Activated CD4-positive, alpha-beta T cell treated with anti-CD3 and anti-CD28 coated beads for 36 hours (primary cell): ENCODE measurements at places on chromosomes 2 and 18. TPM values are rescaled to one million over a fixed set of nuclear protein-coding genes. Genes with fewer than 3 reads are reported as not detected.

The ALK gene
- total RNA-seq: not detected

The REG1B gene
- total RNA-seq: not detected

The CCDC121 gene
- 0.11 TPM for total RNA-seq

The ESPNL gene
- 0.21 TPM for total RNA-seq

The MC2R gene
- not detected for total RNA-seq

The MRPL44 gene
- total RNA-seq: 39.7 TPM

The LCT gene
- total RNA-seq: 0.16 TPM

The MYO7B gene
- 1.5 TPM for total RNA-seq

The ABCG5 gene
- total RNA-seq: not detected

The C2orf15 gene
- 1.1 TPM for total RNA-seq

- DNase-seq: no peak
Observed at GRCh38 chr2:33059471-33060156, 112.9 kb downstream of the LTBP1 start.

DNA sequence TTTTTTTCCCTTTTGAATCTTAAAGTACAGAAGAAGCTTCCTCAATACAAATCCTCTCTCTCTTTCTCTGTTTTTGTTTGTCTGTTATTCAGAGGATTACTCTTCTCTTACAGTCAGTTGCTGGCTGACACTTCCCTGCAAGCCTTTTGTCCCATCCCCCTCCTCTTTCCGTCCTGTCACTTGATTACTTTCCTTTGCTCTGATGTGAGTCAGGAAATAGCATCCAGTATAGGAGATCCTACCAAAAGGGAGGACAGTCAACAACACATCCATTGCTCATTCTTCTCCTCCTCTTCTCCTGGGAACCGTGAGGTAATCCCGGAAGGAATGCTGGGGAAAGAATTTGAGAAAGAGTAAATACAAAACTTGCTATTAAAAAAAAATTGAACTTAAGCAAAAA, 79.3 kb upstream of the SCN7A start:
- no peak for DNase-seq

GRCh38 chr2:60353863-60354262, 199.6 kb downstream of the BCL11A start:
- DNase-seq: no peak

- DNase-seq: no peak
Observed at GRCh38 chr2:232324778-232325177, 53.8 kb upstream of the ALPP start.

GRCh38 chr2:28394331-28394877, 1.7 kb downstream of the FOSL2 start:
- peak; percentile 45 for DNase-seq

DNA sequence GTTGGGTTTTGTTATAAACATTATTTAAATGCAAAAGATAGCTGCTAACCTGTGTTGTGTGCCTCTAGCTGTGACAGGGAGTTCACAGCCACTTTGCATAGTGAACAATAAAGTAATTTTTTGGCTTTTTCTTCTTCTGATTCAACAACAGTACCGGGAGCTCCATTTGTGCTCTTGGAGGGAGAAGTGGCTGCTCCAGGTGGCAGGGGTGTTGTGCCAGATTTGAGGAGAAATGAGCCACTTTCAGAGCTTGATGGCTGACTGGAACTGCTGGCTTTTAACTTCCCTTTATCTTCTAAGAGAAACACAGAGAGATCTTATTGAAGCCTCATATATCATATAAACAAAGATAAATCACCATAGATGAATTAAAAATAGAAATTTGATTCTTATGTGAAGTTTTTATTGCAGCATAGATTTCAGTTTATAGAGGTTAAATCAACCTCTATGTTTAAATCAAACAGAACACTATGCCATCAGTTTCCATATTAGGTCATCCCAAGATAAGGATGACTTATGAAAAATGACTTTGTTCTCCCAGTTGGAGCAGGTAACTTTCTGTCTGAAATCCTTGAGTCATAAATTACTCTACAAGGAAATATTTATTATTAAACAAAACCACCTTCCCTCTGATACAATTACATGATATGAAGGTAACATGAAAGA, 182.0 kb upstream of the SESTD1 start:
- DNase-seq: no peak

GRCh38 chr18:51053814-51054213, 23.8 kb downstream of the SMAD4 start:
- DNase-seq: no peak

- DNase-seq: no peak
Observed at GRCh38 chr2:12730265-12730664, 13.5 kb downstream of the TRIB2 start.

DNA sequence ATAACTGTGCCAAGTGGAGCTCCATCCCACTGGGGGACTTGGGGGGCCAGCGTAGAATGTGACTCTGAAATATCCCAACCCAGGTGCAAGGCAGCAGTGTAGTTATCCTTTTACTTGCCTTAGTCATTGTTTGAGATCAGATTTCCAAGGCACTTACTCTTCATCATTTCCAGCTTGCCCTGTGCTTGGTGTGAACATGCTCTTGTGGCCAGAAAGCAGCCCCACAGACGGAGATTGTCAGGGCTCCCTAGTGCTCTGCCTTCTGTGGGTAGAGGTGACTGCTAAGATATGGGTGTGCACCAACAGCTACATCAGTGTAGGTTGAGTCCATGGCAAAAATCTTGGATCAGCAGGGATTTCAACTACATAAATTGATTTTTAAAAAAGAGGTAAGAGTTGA, 2010.0 kb upstream of the PIK3C3 start:
- DNase-seq: no peak

- DNase-seq: no peak
Observed at GRCh38 chr2:126674075-126674744, 18.3 kb downstream of the GYPC start.

DNA sequence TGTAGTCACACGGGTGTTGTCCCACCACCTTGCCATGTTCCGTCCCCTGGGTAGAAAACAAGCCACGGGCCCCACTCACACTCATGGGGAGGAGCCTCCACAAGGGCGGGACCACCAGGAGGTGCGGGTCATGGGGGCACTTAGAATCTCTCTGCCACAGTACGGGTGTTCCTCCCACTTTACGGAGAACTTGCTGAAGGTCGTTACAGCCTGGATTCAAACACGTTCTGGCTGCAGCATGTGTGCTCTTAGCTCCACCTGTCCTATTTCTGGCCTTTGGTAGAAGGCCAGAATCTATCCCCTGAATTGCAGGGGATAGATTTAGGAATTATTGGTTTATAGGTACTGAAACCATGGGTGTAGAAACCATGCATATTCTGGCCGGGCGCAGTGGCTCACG, 14.9 kb upstream of the CEP192 start:
- DNase-seq: no peak

- no peak for DNase-seq
Observed at GRCh38 chr2:194867328-194867727, 789.7 kb upstream of the SLC39A10 start.

DNA sequence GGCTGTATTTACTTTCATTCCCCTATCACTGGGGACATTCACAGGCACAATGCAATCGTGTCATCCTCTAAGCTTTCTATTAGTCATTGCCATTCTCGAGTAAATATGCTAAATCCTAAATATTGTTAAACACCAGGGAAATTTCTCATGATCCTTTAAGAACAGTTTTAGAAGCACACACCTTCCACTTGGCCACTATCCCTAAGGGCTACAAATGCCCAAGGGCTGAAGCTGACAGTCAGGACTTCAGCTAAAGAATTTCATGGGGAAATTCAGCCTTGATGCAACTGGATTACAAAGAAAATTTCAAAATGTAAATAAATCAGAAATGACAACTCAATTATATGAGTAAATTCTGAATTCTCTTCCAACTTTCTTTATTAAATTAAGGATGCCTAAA, 163.1 kb upstream of the PID1 start:
- DNase-seq: no peak

DNA sequence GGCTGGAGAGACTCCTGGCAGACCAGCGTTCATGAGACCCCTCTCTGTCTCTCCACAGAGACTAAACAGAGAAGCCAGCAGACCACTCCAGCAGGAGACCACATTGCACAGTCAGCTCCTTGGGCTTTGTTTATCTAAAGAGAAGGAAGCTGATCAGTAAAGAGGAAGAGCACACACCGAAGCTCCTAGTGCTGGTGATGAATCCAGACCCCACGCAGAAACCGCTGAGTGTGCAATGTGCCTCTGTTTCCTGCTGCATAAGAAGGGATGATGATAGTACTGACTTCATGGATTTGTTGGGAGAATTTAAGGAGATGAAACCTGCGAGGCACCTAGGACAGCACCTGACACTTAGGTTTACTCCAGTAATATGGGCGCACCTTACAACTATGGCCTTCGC, 544.1 kb upstream of the ID2 start:
- no peak for DNase-seq

DNA sequence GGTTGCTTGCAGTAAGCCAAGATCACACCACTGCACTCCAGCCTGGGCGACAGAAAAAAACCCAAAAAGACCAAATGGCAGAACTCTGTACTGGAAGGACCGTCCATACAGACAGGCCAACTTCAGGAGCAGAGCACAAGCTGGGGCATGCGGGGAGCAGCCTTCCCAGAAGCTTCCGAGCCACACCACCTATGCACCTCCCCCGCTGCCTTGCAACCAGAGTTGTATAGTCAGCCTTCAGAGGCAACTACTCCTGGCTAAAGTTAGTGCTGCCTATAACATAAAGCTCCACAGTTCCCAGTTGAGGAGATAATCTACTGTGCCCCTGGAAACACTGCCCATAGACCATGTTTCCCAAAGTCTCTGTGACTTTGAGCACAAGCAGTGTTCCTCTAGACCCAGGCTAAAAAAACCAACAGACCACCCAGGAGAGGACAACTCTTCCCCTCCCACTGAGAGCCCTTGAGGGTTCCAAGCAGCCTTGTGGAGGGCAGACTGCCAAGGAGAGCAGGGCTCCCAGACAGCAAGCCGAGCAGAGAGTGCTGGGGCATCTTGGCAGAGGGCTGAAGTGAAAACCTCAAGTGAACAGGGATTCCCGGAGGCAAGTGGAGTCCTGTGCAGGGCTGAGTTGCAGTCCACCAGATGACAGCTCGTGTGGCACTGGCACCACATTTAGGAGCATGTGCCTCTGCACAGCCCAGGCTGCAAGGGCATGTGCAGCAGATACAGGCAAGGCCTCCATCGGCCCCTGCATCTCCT, 6.8 kb downstream of the SFT2D3 start:
- DNase-seq: no peak

- no peak for DNase-seq
Observed at GRCh38 chr2:218375212-218375611, 6.9 kb upstream of the SLC11A1 start.

- peak; percentile 33 for DNase-seq
Observed at GRCh38 chr2:197869501-197870111, 65.2 kb downstream of the PLCL1 start.

- no peak for DNase-seq
Observed at GRCh38 chr2:97966545-97967215, 29.1 kb downstream of the TMEM131 start.

- DNase-seq: no peak
Observed at GRCh38 chr2:119808516-119809147, 48.9 kb downstream of the PTPN4 start.
